ENCODE measurements at places on chromosomes 11 and 22.

GRCh38 chr22:45324311-45324711 lies 14.6 kb downstream of the FAM118A start:
- DNase-seq: no peak

DNA sequence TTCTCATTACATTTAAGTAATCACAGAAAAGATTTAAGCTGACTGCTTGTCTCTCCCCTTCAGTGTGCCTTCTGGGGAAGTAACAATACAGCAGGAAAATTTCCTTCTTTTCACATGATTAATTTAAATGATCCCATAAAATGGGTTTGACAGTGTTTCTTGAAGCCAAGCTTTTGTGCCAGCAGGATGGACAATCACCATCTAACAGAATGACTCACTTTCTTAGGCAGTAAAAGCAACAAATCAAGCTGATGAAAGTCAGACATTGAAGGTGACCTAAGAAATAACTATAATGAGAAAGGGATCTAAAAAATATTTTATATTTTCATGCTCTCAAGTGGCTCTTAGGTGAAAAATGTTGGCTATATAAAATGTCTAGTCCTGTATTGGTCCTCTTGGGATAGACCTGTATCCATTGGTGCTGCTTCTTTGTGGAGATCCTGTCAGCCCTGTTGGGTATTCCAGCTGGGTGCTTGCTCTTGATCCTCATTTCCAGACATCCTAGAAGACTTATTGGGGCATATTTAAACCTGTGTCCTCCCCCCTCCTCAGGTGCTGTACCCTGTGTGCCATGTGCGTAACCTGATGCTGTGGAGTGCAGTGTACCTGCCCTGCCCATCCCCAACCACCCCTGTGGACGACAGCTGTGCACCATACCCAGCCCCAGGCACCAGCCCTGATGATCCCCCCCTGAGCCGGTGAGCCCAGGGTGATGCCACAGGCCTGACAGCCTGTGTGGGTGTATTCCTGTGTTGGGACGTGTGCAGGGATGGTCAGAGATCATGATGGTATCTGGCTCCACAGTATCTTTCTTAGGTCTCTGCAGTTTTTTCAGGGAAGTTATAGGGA lies 62.7 kb upstream of the HORMAD2 start:
- DNase-seq: peak; percentile 55

- DNase-seq: no peak
These were observed 846 bp upstream of the UNC93B1 start for GRCh38 chr11:68004551-68005335.

GRCh38 chr22:18118345-18118915 lies 7.8 kb downstream of the TUBA8 start:
- DNase-seq: no peak

DNA sequence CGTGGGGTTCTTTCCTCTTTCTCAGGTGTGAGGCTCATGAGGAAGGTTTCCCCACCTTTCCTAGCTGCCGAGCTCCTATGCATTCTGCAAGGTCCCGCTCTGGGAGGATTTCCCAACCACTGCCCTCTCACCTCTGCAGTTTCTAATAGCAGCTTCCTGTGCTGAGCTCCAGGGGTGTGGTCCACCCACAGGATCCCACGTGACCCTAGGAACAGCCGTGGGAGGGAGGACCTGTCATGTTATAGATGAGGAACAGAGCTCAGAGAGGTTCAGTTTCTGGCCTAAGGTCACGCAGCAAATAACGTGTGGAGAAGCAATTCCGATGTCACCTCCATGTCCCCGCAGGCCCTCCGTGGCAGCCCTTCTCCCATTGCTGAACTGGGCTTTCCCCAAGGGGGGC lies 38.5 kb downstream of the FLRT1 start:
- no peak for DNase-seq

- no peak for DNase-seq
These were observed 1.0 kb downstream of the CCDC86 start for GRCh38 chr11:60842668-60843600.

- no peak for DNase-seq
These were observed 46.7 kb downstream of the IGLL1 start for GRCh38 chr22:23533328-23533762.

- no peak for DNase-seq
These were observed 649 bp downstream of the SELENOO start for GRCh38 chr22:50201191-50202129.

- no peak for DNase-seq
These were observed 13.1 kb upstream of the HIKESHI start for GRCh38 chr11:86288776-86289507.

GRCh38 chr22:19822301-19823117 lies 32.2 kb downstream of the GNB1L start:
- DNase-seq: no peak

DNA sequence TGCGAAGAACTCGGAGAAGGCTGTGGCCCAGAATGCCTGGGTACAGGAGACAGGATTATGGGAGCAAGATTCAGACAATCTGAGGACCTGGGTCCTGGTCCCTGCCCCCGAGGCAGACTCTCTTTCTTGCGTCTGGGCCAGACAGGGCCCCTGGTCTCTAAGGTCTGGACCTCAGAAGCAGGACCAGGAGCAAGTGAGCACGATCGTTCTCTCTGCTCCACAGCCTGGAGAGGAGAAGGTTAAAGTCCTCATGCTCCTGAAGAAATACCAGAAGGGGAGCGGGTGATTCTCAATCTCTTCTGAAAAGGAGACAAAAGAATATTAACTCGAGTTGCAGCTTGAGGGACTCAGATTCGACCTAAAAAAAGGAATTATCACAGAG lies 349.9 kb downstream of the CADM1 start:
- DNase-seq: no peak

- no peak for DNase-seq
These were observed 151.0 kb downstream of the MN1 start for GRCh38 chr22:27650572-27650971.

GRCh38 chr11:113350336-113351067 lies 36.1 kb downstream of the TTC12 start:
- DNase-seq: no peak

DNA sequence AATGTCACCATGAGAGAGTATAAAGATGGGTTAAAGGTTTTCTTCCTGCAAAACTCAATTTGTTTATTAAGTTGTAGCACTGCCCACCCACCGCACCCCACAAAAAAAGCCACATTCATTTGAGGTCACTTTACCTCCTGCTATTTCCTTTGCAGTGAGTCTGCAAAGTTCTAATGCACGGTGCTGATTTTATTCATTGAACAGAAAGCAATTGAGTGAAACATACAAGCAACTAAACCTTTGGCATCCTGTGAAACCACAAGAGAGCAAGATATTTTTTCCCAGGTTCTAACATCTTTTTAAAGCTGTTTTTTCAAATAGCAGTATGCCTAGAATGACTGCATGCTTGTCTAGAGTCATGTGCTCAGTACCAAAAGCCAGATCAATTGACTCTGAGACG lies 39.0 kb downstream of the RRAS2 start:
- DNase-seq: peak; percentile 74

GRCh38 chr11:17343257-17343656 lies 8.3 kb upstream of the NCR3LG1 start:
- no peak for DNase-seq

- no peak for DNase-seq
These were observed 9.3 kb downstream of the SF3A1 start for GRCh38 chr22:30347255-30347892.

- peak; percentile 36 for DNase-seq
These were observed 13.0 kb downstream of the GALNT18 start for GRCh38 chr11:11608783-11609232.
